ENCODE measurements at places on chromosomes 6 and 20.

- no peak for DNase-seq
These were observed 230.7 kb upstream of the MARCKS start for GRCh38 chr6:113626475-113626874.

DNA sequence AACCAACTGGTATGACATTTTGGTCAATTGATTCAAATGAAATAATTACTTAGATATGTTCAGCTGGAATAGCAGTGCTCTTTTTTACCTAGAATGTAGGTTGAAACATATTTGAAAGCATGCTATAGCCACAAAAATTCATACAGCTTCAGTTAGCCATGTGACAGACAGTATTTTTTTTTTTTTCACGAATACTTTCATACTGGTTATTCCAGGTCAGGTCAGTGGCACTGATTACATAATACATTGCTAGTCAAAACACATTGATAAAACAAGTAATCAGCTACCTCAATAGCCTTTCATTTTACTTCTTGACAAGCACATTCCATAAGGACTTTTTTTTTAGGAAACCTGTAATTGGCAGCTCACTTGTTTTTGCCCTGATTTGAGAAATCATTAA is 222.6 kb downstream of the EYA4 start:
- DNase-seq = no peak

- no peak for DNase-seq
These were observed 167.9 kb upstream of the JARID2 start for GRCh38 chr6:15077961-15078360.

GRCh38 chr6:43052842-43053544 is 658 bp downstream of the CUL7 start:
- no peak for DNase-seq

DNA sequence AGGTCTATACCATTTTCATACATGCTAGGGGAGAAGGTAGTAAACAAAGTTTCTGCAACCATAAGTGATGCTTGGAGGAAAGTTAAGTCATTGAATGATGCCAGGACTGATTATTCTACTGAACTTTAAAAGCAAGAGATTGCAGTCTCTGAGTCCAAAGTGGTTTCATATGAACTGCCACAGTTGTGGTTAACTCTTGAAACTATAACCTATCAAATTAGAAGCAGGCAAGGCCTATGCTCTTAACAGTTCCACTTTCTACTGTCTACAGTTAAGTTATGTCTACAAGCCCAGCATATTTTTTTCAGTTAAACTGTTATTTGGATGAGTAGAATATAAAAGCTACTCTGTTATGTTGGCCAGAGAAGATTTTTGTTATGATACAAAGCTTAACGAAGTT is 326.5 kb upstream of the RUNX2 start:
- no peak for DNase-seq

DNA sequence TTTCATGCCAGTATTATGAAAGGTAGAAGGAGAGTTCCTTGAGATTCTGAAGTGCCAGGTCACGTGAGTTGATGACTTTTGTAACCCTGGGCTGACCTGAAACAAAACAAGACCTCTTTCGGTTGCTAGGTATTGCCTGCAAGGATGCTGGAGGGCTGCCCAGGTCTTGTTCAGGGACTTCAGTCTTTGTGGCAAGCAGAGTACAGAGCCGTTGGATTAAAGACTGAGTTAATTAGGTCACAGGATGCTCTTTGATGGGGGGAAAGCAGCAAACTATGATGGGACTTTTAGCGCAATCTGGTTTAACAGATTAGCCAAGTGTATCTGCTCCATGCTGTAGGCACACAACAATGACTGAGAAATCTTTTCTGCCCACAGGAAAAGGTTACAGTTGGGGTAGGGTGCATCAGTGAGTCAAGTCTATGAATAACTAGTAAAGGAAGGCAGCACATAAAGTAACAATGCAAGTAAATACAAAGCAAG is 12.8 kb upstream of the ELOVL5 start:
- peak; percentile 22 for DNase-seq
